Spleen (tissue), 13 donors: ENCODE measurements at places on chromosomes 6 and 20.

DNA sequence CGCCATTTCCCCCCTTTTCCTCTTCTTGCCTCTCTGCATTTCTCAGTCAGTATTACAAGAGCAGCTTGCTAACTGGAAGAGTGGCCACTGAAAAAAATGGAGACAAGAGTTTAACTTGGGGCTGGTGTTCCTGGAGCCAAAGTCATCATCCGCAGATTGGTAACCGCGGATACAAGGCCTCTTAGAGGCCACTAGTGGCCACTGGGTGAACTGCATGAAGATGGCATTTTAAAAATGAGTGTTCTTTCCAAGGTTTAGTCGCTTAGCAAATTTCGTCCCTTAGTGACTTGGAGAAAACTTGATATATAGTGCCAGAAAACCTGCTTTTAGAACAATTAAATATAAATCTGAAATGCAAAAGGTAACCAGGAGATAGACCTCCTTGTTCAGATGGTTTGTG is 4.8 kb downstream of the F13A1 start:
- DNase-seq: no peak

DNA sequence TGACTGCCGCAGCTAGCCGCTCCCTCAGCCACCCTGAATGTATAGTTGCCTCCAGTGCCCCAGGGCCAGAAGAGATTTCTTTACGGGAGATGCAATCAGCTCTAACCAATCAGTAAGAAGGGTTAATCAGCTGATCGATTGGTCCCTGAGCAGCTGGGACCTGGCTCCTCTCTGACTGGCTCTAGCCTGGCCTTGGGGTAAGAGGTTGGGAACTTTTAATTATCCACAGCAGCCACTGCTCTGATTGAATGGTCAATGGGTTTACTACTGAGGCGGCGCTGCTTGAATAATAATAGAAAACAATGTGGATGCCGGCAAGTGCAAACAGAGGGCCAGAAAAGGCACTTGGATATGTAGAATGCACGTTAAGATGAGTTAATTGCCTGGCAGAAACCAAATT is 99.8 kb downstream of the TFAP2A start:
- DNase-seq: no peak

DNA sequence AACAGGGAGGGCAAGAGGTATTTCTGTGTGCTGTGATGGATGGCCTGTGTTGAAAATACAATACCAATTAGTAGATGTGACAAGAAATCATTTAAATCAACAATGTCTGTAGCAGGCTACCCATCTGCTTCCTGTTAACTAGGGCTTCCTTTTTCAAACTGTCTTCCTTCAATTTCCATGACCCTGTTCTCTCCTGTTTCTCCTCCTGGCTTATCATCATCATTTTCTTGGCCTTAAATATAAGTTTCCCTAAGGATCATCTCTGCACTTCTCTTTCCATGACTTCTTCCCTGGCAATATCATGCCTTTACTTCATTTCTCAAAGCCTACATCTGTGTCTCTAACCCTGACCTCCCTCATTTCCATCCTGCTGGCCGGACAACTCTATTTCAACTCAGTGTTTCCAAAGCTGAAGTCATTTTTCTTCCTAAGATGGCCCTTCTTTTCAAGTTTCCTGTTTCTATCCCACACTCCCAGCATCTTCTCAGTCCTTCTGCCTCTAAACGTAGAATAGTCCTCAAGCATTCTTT is 18.2 kb downstream of the ZC2HC1B start:
- no peak for DNase-seq

- DNase-seq: no peak
These were observed 147.9 kb downstream of the GMDS start for GRCh38 chr6:2097464-2097863.

DNA sequence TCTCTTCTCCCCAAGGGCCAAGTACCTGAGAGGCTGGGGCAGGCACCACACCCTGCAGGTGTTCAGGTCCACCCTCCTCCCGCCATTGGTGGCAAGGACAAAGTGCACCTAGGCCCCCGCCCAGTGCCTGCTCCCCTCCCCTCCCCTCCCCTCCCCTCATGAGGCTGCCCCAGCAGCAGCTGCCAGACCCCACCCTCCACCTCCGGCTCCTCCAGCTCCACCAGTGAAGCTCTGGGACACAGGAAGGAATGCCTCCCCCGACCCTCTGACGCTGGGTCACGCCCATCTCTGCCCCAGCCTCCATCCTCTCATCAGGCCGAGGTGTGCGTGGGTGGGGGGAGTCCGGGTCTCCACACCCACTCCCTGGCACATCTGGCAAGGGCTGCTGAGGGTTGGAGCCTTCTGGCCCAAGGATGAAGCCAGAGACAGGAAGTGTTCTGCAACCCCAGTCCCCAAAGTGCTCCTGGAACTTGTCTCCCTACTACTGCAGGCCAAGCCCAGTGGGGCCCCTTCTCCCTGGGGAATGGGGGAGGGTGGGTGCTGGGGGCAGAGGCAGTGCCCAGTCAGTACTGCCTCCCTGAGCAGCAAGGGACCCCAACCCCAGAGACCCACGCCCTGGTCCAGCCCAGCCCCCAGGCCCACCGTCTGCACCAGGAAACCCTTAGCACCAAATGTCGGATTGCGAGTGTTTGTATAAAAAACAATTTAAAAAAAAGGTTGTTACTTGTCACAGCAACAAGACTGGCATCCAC is 1.6 kb upstream of the UCKL1 start:
- peak; percentile 79 for DNase-seq
